ENCODE measurements at places on chromosomes 16 and 17.

- no peak for DNase-seq
Observed at GRCh38 chr17:60695960-60696359, 18.3 kb downstream of the BCAS3 start.

- DNase-seq: no peak
Observed at GRCh38 chr17:75642182-75642783, 9.0 kb downstream of the SMIM5 start.

DNA sequence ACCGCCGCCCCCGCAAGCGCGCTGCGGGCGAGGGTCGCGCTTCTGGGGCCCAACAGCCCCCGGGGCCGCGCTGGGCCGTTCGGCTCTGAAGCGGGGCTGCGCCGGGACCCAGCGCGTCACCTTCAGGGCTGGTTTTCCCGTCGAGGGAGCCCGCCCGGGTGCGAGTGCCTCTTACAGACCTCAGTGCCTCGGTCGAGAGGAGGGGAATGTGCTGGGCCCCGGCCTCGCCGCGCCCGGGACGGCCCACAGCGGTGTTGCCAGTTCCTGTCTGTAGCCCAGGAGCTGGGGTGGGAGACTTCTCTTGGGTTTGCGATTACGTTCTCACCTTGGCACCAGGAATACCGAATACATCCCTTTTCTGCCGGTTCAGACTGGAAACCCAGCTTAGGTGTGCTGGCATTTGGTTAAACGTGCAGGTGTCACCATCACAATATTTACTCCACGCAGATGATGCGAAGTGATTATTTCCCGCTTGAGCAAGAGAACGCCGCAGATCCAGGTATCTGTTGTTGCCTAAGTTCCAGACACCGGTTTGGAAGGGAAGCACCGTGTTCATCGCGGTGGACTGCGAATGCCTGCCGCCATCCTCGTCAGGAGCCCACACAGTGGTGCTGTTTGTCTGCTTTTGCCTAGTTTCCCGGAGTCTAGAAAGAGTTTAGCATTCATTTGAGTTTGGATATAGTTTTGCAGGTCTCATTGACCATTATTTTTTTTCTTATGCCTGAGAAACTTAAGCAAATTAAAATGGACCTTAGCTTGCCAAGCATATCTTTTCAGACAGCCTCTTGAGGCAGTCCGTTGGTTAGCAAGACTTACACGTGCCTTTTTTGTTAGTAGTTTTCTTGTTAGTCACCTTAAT, 914 bp downstream of the MAP1LC3B start:
- DNase-seq: peak; percentile 25

- DNase-seq: no peak
Observed at GRCh38 chr16:12899529-12900143, 1.8 kb upstream of the SHISA9 start.

- no peak for DNase-seq
Observed at GRCh38 chr16:53100131-53100748, 45.4 kb downstream of the CHD9 start.

GRCh38 chr17:64632194-64632593, 29.9 kb downstream of the SMURF2 start:
- DNase-seq: no peak

- DNase-seq: no peak
Observed at GRCh38 chr16:13315642-13316427, 414.4 kb downstream of the SHISA9 start.

DNA sequence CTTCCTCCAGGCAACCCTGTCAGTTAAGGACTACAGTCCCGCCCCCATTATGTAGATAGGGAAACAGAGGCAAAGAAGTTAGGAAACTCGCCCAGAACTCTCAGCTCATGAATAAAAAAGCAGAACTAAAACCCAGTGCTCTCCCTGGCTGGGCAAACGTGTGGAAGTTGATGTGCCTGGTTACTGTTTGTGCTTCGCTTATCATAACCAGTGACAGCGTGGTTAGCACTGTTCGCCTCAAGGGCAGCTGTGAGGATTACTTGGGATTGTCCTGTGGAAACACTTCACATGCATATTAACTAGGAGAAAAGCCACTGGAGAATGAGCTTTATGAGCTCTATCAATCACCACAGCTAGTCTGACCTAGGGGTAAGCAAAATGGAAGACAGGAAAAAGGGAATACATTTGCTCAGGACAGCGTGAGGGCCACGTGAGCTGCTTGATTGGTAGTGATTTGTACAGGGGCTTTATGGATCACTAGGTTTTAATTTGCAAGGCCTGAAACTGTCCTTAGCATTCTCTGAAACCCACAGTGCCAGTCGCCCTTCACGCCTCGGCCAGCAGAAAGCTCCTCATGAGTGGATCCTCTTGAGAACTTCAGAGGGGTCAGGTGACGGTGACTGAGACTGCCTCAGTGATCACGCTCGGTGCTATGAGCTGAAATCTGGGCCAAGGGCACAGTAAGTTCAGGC, 19.9 kb downstream of the CYB5D2 start:
- DNase-seq: no peak

GRCh38 chr17:35224436-35224835, 18.4 kb upstream of the SLFN5 start:
- no peak for DNase-seq
